H9 (cell line): ENCODE measurements at places on chromosomes 1 and 21.

DNA sequence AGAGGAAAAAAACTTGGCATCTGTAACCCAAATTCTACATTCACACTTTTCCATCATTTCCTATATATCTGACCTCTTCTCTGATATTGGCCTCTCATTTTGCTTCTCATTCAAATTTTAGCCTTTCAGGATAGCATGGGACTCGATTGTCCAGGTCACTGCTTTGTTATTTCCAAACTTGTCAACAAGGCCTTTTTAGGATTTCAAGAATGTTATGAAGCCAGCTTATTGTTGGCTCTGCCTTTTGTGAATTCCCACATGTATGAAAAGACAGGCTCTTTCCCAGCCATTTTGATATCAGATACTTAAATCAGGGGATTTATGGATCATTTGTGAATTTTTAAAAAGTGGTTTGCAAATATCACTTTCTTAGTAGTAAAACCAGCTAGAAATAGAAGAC, 663.5 kb downstream of the NCAM2 start:
- DNase-seq = no peak

GRCh38 chr21:25501462-25501861, 105.8 kb downstream of the MRPL39 start:
- no peak for DNase-seq

DNA sequence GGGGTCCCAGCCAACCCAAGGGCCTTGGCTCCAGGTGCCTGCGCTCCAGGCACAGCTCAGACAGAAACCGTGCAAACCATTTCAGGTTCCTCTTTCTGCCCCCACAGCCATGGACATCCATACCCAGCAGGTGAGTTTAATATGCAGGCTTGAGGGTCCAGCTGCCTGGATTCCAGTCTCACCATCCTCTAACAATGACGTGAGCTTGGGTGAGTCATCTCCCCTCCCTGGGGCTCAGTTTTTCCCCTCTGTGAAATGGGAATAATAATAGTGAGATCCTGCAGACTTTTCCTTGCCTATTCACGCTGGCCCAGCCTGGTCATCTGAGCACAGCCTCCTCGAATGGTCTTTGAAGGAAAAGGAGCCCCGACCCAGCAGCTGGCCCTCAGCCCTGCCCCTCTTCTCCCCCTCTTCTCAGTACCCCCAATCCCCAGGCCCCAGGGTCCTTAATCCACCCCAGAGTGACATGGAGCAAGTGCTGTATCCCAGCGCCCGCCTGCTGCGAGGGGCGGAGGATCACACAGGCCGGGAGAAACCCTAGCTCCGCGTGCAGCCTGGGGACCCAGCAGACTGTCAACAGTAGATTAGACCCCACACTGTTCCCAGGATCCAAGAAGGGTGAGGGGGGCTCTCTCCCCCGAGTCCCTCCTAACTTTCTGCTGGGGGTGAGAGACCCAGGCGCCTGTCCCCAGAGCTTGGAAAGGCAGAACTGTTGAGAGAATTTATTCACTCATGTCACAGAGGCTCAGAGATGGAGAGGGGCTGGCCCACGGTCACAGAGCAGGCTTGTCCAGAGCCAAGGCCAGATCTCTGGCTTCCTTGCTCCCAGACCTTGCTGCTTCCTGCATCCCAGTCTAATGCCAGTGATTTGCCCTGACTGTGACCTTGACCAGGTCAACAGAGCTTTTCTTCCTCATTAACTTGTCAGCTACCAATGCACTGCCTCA, 49.2 kb downstream of the TAS1R2 start:
- no peak for DNase-seq

DNA sequence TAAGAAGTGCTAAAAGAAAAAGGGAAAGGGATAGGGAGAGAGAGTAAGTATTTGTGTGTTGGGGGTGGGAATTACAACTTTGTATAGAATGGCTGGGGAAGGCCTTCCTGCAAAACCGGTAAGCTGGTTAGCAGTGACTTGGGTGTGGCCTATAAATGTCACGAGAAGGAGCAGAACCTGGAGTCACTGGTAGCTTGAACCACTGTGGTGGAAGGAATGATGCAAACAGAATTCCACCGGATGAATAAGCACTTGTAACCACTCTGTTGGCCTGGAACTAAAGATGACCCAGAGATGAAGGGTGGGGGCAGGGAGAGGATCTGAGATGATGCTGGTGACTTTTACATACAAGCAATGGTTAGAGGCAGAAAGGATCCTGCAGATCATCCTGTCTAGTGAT, 8.9 kb downstream of the XKR8 start:
- DNase-seq = no peak

- DNase-seq = no peak
Measured at GRCh38 chr1:204468206-204468605, 26.4 kb downstream of the PIK3C2B start.

DNA sequence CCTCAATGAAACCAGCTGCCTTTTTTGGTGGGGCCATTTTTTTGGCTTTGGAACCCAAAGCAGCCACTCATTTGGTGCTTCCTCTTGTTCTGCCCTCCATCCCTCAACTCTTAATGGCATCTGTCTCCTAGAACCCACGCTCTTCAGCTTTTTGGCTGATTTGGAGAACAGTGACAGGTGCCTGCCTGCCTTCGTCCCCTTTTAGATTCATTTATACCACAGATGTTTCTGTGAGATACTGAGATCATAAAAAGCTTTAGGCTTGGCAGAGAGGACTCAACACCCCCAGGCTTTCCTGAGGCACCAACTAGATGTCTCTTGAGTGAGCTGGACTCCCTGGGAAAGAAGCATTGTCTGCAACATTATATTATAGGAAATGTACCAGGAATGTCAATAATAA, 20.4 kb upstream of the YTHDF2 start:
- DNase-seq = no peak

GRCh38 chr1:240611619-240612480, at the start of gene GREM2:
Gene GREM2, minus strand, starts transcription at chr1:240612155. Its CDS starts 118,680 bp downstream, at chr1:240493475.
- peak; percentile 74 for DNase-seq

GRCh38 chr1:110203021-110203661, 7.0 kb upstream of the KCNC4 start:
- peak; percentile 66 for DNase-seq

DNA sequence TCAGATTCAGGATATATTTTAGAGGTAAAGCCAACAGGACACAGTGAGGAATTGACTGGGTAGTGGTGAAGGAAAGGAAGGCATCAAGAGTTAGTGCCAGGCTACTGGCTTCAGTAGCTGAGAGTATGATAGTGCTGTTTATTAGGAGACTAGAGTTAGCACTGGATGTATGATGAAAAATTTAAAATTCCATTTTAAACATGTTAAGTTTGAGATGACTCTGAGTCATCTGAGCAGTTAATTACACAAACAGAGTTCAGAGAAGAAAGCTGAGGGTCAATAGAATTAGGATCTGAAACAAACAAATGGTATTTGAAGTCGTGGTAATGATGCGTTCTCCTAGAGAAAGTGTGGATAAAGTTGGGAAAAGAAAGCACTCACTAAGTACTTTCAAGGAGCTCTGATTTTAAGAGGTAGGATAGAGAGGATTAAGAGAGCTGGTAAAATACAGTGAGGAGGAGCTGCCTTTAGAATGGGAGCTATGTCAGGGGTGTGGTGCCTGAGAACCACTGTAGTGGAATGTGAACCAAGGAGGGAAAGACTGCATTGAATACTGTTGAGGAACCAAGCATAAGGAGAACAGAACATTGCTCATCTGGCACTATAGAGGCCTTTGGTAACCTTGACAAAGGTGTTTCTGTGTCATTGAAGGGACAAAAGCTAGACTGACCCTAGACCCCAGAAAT, 21.7 kb upstream of the SHCBP1L start:
- DNase-seq = no peak

- DNase-seq = peak; percentile 59
Measured at GRCh38 chr1:87330057-87330884, 1.6 kb downstream of the LMO4 start.

DNA sequence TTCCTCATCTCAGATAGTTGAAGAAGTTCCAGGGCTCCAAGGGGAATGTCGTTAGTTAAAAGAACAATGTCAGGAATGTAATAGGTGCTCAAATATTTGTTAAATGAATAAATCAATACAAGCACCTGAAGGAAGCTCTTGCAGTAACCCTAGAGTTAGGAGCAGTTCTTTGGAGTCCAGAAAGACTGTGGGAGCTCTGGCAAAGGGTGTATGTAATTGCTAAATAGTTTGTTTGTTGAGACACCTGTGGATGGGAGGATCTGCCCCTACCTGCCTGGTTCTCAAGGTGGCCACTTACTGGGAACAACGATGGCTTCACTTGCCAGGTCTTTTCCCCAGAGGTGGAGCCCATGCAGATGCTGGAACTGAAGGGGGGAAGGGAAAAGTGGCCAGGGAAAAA, 27.5 kb upstream of the JUN start:
- no peak for DNase-seq

GRCh38 chr1:163924041-163924440, 602.3 kb downstream of the NUF2 start:
- no peak for DNase-seq

GRCh38 chr1:30770150-30770549, 12.6 kb upstream of the LAPTM5 start:
- no peak for DNase-seq

DNA sequence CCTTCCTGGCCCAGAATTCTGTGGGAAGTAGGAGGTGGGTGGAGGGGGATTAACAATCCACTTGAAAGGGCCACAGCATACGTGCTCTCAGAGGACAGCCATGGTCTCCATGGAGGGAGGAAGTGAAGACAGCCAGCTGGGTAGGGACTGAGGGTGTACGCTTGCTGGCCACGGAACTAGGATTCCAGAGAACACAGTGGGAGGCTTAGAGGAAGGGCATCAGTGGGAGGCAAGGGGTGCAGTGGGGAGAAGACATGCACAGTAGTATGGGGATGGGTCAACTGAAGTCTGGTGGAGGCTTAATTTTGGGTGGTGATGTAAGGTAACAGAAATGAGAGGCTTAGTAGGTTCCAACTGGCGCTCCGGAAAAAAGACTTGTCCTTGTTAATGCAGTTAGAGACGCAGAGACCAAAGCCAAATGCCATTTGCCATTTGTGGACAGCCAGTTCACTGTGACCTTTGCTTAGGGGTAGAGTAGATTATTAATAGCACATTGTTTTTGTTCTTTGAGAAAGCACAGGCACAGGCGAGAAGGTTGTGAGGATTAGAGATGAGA, 103.0 kb downstream of the ZSCAN20 start:
- no peak for DNase-seq
